GM12878 (cell line): ENCODE measurements at places on chromosomes 2 and 18.
A peak's percentile ranks its signal among the peaks of the same experiment; 100 is the strongest.

DNA sequence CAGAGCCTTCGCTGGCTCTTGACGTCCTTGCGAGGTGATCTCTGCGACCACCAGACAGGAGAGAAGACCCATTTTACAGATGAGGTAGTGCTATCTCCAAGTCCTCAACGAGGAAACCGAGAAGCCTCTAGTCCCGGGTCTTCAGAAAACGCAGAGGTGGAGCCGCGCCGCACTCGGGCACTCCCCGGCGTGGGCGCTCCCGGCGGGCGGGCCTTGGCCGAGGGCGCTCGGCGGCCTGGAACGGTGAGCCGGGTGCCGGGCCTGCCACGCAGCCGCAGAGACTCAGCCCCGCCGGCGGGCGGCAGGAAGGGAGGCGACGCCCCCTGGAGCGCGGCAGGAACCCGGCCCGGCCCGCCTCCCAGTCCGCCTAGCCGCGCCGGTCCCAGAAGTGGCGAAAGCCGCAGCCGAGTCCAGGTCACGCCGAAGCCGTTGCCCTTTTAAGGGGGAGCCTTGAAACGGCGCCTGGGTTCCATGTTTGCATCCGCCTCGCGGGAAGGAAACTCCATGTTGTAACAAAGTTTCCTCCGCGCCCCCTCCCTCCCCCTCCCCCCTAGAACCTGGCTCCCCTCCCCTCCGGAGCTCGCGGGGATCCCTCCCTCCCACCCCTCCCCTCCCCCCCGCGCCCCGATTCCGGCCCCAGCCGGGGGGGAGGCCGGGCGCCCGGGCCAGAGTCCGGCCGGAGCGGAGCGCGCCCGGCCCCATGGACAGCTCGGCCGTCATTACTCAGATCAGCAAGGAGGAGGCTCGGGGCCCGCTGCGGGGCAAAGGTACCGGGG, at the start of gene CTDSP1:
CTDSP1 (plus strand) TSS at position 478 of the 776 bp plus-strand sequence; CDS start at position 701, 223 bp downstream.
- DNase-seq: peak; percentile 73

DNA sequence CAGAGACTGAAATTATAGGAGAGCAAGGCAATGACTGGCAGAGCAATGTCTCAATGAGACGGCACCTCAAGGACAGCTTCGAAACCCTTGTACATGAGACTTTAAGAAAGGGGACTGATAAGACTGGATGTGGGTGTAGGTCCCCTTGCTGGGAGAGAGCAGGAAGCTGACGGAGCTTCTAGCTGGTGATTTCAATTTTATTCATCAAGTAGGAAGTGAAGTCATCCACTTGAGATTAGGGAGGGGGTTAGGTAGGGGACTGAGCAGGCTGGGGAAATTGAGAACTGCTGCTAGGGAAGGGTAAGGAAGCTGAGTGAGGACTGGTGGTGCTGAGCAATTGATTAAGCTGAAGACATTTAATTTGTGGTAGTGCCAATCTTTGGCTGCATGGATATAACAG, 99.5 kb upstream of the ITGB6 start:
- no peak for DNase-seq

DNA sequence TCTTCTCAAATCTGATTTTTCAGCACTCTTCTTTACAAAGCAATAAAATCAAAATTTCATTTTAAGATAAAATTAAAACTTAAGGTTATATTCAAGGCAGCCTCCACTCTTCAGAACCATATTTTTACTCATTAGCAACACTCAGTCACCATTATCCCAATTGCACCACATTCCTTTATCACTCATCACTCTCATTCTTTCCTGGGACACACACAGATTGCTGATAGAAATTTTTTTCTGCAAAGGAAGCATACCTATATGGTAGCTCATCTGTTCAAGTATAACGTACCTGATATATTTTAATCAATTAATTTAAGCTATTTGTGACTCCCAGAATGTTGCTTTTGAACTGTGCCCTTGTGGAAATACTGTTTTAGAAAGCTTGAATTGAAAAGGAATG, 1559.3 kb upstream of the ZEB2 start:
- DNase-seq: no peak

DNA sequence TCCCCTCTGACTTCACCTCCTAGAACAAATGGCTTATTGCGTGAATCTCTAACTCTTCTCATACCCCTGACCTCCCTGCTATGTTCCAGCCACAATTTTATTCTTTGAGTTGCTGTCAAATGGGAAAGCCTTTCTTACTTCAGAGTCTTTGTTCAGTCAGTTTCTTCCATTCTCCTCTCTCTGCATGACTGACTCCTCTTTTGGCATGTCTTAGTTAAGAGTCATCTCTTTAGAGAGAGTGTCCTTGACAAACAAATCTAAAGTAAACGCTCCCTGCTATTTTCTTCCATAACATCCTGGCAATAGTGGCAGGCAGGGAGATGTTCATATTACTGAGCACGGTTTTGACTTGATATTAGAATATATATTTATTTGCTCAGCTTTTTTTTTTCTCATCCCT, 170.7 kb upstream of the ERBB4 start:
- no peak for DNase-seq

DNA sequence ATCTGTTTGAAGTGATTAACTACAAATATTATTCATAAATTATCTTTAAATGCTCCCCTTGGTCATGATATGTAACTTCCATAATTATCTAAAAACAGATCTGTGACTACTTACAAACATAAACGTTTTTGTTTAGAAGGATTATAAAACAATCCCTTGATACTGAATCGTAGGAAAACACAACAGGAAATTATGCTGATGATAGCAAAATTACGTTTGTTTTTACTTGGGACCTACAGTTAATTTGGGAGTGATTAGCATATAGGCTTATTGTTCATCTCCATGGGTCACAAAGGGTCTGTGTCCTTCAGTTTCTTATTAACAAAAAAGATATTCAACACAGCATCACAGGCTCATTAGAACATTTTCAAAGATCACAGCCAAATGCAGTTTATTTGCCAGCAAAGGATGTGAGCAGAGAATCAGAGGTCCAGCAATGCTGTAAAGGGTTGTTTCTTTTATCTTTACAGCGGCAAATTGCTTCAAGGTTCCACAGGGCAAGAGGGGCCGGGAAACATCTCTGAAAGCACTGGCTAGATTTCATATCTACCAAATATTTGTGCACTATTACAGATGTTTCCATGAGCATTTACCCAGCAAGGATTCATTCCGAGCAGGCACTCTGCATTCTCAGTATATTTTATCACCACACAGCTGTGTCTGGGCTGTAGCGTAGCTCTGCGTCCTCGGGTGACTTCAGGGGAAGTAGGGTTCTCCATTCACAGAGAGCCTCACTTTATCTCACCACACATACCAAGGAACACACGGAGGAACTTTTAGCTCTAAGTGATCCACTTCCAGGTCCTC, 4.1 kb downstream of the CCDC195 start:
- no peak for DNase-seq

DNA sequence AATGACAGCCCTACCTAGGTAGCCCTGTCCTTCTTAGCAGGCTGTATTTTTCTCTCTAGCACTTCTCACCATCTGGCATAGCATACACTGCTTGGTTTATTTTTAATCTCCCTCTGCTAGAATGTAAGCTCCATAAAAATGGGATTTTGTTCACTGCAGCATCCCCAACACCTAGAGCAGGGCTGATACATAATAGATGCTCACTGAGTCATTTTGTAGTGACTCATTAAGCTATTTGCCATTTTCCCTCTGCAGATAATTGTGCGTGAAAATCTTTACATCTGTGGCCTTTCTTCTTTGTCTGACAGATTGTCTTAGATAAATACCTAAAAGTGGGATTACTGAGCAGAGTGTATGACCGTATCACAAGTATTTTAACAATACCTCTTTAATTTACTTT, 82.5 kb downstream of the CERS6 start:
- no peak for DNase-seq

DNA sequence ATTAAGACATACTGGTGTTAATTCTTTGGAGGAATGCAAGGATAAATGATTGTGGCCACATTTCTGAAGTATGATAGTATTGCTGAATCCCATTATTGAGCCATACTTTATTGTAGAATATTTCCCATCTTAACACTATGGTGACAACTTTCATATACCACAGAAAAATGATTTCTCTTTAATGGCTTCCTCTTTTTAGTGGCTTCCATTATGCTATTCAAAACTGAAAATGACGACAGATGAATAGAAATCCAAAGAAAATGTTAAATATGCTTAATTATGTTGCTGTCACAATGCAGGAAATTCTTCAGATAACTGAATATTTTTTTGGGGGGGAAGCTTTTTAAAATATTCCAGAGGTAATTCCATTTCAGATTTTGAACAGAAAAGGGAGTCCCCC, 88.9 kb upstream of the TMEM200C start:
- DNase-seq: no peak

DNA sequence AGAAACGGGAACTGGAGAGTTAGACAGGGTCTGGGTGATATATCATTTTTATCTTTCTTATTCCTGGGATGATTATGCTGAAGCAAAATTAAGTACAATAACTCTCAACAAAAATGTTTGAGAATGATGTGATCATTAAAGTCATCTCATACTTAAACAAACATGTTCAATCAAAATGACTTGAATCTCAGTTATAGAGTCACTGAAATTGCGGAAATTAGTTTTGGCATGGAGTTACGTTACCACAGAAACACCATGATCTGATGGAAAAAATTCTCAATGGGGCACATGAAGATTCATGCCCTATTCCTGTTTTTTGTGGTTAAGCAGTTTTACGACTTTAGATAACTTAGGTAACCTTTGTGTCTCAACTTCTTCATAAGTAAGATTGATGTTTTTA, 757.7 kb downstream of the EPHA4 start:
- DNase-seq: no peak

GRCh38 chr18:26574958-26575864, 26.9 kb upstream of the KCTD1 start:
- DNase-seq: no peak

- no peak for DNase-seq
Measured at GRCh38 chr18:41504316-41504715, 450.7 kb upstream of the PIK3C3 start.

DNA sequence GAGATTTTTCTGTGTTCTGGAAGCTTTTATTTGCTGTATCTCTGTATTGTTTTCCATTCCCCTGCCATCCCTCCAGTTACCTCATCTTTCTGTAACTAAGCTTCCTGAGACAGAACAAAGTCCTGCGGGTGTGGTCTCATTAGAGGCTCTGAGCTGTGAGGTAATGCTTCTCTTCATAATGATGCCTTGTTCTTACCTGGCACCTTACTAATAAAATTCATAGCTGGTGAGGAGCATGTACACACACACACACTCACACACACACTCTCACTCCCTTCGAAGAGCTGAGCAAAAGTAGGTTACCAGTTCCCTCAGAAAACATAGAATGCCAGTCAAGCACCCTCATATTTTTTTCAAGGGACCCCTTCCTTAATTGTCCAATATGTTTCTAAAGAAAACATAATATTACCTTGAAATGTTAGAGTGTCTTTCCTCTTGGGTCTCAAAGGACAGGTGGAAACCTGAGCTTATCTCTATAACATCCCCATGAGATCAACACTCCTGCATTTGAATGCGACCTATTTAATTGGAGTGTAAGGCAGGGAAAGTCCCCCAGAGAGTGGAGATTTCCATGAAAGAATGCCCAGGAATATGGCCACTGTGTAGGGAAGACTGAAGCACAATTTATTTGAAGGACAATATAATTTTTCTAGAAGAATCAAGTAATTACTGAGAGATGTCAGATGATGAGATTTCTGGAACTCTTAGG, 161.6 kb upstream of the NCK2 start:
- DNase-seq: no peak

DNA sequence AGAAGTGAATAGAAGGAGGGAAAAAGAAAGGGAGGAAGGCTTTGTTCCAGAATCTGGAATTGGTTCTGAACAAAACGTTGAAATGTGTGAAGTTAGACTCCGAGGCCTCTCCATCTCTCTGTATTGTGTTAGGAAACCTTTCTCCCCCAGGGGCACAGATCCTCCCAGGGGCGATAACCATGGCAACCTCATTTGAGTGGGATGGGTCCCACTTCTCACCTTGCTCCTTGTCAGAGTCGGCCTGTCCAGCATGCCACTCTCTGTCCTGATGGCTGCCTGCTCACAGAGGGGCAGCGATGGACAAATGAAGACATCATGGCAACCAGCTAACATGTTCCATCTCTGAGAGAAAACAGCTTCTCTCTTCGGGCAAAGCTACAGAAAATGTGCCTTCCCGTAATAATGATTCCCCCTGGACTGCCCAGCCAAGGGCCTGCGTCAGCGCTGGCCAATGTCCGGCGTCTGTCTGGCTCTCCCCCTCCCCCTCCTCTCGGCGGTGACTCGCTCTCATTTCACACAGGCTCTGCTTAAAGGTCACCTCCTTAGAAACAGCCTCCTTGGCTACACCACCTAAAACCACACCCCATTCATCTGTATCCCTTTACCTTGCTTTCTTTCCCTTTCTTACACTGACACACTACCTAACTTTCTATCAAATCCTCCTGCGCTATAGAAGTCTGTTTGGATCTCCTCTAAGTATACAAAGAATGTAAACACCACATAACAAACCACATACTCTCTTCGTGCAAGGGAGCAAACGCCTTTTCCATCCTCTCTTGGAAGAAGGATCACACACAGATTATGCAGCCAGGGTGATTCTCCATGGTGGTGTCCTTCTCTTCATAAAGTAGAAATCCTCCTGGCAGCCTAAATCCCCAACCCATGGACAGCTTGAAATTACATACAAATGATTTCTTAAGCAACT, 32.1 kb upstream of the TTC39C start:
- DNase-seq: no peak

- no peak for DNase-seq
Measured at GRCh38 chr2:223815186-223815883, 22.0 kb downstream of the AP1S3 start.

GRCh38 chr2:98793897-98794830, 63.2 kb upstream of the MGAT4A start:
- DNase-seq: no peak

- no peak for DNase-seq
Measured at GRCh38 chr2:62195421-62196277, at the start of gene B3GNT2. Gene B3GNT2 (plus strand): TSS chr2:62196115. CDS start chr2:62222221, 26,106 bp downstream.

DNA sequence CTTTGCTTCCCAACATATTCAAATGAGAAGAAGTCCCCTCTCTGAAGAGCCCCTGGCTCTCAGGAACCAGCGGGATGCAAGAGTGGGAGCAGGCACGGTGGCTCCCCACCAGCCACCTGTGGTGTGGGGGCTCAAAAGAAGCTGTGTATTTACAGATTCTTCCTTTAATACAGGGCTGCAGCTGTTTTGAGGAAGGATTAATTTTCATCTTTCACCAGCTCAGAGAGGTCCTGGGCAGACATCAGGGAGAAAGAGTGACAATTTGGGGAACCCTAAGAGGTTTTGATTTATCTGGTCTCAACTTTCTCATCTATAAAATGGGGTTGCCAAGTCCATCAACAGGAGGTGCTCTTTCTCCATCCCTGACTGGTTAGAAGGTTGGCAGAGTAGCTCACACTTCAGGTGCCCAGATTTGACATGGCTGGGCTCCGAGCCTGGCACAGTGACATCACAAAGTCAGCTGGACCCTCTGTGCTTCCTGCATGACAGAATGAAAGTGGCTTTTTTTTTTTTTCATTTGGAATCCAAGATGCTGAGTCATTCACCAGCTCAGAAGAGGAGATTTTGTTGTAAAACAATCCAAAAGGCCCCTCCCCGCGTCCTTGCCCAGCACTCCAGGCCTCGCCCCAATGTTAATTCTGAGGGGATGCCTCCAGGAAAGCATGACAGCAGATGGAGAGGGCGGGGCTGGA, 15.5 kb upstream of the SIX2 start:
- no peak for DNase-seq

- DNase-seq: no peak
Measured at GRCh38 chr18:49178736-49179135, 228.0 kb upstream of the SMAD7 start.

- no peak for DNase-seq
Measured at GRCh38 chr2:43008388-43008787, 216.0 kb upstream of the HAAO start.
